Fibroblast of villous mesenchyme (primary cell): ENCODE measurements at places on chromosomes 5 and 9.

DNA sequence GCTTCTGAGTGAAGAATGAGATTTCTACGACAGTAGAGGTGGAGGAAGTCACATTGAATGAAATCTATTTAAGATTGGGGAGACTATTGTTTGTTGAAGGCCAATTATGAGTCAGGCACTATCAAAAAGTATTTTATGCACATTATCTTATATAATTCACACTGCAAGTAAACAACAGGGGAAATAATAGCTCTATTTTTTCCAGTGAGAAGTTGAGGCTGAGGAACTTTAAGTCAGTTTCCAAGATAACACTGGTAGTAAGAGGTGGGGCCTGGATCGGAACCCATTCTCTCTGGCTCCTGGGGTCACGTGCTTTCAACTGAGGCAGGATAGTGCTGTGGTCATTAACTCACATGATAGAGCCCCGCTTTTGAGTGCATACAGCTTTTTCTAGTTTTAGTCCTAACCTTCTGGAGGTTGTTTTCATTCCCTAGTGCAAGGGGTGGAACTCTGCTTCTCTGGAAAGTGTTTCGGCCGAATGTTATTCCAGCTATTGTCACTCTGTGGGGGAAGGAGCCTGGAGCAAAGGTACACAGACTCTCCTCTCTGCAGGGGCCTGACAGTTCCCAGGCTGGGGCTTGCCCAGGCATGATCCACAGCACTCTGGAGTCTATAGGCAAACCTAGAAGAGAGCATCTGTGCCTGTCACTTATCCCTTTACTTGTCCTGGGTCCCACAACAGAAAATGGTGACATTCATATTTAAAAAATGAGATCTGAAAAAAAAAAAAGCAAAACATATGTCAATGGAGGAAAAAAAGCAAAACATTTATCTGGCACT is 352.4 kb upstream of the ACTBL2 start:
- peak; percentile 57 for DNase-seq

- DNase-seq: no peak
Observed at GRCh38 chr9:71781391-71781790, 13.1 kb upstream of the CEMIP2 start.

- no peak for DNase-seq
Observed at GRCh38 chr9:109451311-109452025, 46.6 kb downstream of the PTPN3 start.

GRCh38 chr9:68457803-68458202 is 82.9 kb downstream of the TMEM252 start:
- DNase-seq: no peak

DNA sequence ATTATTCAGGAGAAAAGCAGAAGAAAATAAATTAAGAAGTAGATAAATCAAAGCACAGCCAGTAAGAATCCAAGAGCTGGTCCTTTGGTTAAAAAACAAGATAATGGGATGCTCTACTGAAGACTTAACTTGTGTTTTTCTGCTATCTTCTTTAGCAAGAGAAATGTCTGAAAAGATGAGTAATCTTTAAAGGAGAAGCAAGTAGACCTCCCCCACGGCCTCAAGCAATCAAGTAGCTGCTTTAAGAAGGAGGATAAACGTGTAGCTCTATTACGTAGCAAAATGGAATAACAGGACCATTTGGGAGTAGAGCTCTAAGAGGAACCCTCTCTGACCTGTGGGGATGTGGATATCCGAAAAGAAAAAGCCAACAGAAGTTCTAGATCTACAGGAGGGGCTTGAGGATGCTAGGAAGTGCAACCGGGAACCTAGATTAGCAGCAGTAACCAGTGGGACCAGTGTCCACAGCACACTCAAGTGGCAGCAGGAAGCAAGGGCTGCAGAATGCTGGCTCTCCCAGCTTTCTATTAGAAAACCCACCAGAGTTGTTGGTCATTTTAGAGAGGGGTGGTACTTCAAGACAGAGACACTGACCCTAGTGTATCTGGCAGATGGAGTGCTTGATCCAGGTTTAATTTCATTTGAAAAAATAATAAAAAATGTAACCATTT is 185.4 kb downstream of the GABBR2 start:
- peak; percentile 51 for DNase-seq

DNA sequence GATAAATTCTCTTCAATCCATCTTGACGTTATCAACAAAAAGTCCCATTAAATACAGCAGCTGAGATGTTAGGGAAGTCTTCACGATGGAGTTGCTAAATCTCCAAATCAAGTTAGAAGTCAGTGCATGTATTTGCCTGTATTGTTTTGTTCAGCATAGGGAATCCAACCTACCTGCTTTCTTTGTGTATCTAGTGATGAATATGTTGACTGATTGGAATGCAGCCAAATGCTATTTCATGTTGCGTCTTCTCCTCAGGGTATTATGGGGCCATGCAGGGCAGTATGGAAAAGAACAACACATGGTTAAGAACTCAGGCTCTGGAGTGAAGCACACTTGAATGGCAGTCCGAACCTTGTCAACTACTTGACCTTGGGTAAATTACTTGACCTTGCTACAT is 529.5 kb upstream of the ZNF462 start:
- no peak for DNase-seq

GRCh38 chr9:127825319-127826051 is 22.8 kb downstream of the FPGS start:
- no peak for DNase-seq

DNA sequence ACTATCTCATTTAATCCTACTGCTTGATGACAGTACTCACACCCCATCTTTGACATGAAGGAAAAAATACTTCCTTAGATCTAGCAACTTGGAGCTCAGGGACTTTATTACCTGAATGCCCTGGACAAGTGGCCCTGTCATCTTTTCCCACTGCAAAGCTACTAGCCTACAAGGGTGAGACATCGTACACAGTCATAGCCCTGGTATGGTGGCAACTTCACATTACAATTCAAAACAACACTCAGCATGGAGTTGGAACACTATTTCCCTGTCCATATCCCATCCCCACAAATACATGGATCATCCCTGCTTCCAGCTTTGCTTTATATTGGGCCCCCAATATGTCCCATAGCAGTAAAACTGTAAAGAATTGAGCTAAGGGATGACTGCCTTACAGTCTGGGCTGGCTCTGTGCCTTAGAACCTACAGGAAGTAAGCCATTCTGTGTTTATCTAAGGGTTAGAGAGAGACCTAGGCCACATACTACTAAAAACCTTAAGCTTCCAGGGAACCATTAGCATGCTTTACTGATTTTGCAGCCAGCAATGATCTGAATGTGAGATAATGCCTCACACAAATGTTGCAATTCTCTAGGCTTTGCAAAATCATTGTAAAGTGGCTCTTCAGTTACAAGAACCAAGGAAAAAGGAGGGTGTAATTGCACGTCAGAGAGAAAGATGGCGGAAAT is 55.9 kb downstream of the OTULIN start:
- peak; percentile 85 for DNase-seq

DNA sequence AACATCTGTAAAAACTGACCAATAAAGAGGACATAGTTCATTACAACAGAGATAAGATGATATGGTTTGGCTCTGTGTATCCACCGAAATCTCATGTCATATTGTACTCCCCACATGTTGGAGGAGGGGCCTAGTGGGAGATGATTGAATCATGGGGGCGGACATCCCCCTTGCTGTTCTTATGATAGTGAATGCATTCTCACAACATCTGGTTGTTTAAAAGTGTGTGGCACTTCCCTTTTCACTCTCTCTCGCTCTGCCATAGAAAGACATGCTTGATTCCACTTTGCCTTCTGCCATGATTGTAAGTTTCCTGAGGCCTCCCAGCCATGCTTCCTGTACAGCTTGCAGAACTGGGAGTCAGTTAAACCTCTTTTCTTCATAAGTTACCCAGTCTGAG is 292.8 kb downstream of the SLF1 start:
- DNase-seq: no peak

GRCh38 chr5:108818613-108819272 is 71.0 kb downstream of the FER start:
- peak; percentile 48 for DNase-seq

DNA sequence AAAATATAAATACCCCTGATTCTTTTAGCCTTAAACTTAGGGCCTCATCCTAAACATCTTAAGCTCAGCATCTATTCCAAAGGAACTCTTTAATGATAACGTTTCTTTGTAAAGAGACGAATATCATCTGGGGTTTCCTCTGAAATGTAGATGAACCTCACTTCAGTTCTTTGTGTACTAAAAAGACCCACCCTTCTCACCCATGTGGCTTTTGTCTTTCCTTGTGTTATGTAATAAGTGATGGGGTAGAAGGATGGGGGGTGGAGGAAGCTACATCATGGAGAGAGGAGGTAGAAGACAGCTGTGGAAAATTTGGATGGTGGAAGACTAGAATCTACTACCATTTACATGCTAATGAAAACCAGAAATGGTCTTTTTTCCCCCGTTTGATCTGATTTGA is 111.0 kb downstream of the NDUFS4 start:
- DNase-seq: no peak

DNA sequence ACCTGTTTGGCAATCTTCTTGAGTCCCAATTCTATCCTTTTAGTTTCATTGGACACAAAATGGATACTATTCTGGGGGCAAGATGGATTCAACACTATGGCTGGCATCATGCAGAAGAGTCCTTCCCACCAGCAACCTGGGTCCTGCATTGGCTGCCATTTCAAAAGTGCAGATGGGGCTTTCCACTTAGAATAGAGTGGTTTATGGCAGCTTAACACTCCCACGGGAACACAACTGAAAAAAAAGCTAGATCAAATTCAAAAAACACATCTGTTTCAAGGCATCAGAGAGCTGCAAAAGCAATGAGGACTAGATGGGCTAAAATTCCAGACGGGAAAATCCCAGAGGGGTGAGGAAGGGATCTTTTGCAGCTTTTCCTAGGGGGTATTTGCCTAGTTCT is 11.2 kb upstream of the HMHB1 start:
- DNase-seq: no peak

- DNase-seq: no peak
Observed at GRCh38 chr5:72991394-72991793, 35.6 kb downstream of the FCHO2 start.
